ENCODE measurements at places on chromosomes 7 and 10.

- DNase-seq = no peak
These were observed 9.1 kb downstream of the COL13A1 start for GRCh38 chr10:69810675-69811397.

DNA sequence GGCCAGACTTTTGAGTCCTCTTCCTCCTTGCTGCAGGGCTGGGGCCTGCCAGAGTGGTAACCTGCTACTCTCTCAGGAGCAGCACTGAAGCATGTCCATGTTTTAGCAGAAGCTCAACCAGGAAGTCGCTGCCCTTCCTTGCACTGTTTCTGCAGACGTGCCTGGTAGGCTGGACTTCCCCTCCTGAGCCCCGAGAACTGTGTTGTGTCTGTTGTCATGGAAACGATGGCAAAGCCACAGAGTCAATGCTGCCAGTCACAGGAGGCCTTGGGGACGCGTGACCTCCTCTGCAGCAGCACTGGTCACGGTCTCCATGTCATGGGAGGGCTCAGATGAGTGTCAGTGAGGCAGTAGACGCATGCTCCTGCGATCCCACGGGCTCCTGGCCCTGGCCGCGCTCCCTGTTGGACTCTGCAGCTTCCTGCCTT, 145.5 kb downstream of the FANK1 start:
- DNase-seq = no peak

DNA sequence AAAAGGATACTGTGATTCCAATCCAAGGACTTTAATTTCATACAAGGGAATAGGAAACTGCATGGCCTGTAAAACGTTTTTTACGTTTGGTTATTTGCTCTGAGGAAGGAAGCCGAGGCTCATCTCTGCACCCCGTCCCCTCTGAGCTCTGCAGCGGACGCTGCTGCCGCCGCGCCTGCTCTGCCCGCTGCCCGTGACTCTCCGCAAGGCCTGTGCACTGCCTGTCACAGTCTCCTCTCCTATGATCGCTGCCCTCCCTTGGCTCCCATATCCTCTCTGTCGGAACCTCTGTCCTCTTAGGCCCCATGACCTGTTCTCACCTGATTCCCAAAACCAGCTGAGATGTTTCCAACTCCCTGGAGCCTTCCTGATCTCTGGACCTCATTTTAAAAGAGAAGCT, 320.3 kb upstream of the ZNF32 start:
- no peak for DNase-seq

- DNase-seq = no peak
These were observed 40.6 kb downstream of the TMEM60 start for GRCh38 chr7:77757589-77757988.

GRCh38 chr10:116197946-116198675, 74.9 kb downstream of the GFRA1 start:
- no peak for DNase-seq

- DNase-seq = no peak
These were observed 119.9 kb upstream of the RHOBTB1 start for GRCh38 chr10:61063901-61064300.

DNA sequence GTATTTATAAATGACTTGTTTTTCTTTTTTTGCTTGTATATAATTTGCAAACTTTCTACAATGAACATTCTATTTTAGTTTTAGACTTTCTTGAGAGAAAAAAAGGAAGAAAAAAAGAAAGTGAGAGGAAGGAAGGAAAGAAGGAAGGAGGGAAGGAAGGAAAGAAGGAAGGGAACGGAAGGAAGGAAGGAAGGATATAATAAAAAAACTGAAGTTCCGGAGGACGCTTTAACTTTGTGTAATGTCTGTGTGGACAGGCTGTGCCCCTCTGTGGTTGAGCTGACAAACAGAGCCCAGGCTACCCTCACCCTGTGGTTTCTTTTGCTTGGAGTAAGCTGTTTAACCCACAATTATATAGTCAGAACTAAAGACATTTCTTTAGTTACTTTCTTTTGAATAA, 108.7 kb downstream of the SEMA3D start:
- DNase-seq = no peak

DNA sequence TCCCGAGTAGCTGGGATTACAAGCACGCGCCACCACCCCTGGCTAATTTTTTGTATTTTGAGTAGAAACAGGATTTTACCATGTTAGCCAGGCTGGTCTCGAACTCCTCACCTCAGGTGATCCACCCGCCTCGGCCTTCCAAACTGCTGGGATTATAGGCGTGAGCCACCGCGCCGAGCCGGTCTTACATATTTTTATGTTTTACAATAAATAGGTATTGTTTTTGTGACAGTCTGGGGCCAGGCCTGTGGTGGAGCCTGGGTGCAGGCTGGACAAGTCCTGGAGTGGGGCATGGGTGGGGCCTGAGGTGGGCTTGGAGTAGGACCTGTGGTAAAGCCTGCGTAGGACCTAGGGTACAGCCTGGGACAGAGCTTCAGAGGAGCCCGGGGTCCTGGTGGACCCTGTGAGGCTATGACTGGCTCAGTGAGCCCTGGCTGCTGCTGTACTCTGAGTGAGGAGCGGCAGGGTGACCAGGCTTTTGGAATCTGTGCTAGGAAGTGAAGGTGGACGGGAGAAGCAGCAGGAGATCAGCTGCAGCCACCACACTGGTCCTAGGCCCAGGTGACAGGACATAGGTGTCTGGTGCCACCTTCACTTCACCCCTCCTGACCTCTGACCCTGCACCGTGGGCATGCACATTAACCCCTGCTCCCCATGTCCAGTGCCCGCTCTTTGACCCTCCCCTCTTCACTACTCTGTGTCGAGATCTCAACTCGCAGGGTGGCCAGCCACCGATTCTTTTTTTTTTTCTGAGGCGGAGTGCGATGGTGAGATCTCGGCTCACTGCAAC, 9.6 kb upstream of the ZMIZ2 start:
- no peak for DNase-seq

- DNase-seq = no peak
These were observed 10.3 kb upstream of the LRRC27 start for GRCh38 chr10:132321726-132322125.

DNA sequence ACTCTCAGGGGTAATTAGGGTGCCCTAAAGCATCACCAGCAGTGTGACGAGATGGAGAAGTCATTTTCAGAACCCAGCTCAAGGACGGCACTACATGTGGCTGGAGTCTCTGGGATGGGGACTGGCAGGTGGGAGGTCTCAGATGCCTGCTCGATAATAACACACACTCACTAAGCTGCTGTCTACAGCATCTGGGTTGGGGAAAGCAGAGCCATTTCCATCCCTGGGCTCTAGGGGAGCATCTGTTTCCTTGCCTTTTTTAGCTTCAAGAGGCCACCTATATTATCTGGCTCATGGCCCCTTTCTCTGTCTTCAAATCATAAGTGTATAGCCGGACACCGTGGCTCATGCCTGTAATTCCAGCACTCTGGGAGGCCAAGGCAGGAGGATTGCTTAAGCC, 79.6 kb downstream of the SH3PXD2A start:
- DNase-seq = no peak

DNA sequence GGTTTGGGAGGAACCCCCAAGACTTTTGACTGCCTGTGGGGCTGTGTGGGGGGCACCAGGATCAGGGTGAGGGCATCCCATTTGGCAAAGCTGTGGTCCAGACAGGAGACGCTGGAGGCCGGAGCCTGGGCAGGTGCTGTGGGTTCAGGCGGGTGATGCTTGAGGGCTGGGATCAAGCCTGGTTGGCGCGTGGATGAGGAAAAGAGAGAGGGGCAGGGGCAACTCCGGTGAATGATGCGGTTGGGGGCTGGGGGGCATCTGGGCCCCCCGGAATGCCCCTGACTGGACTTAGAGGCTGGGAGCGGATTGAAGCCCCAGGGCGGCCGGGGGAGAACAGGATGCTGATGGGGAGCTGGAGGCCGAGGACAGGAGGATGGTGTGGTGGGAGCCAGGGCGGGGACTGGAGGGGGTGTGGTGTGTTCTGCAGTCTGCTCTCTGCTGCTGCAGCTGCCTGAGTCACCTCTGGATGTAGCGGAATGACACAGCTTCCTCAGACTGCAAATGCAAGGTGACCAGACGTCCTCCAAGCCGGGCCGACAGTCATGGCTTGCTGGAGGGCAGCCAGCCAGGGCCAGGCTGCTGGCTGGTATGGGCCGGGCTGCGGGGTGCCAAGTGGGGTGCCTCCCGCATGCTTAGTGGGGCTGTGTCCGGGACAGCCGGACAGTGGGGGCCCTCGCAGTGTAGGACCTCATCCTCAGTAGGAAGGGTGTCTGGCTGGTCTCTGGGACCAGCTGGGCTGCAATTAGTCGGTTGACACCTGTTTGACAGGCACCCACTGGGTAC, 3.2 kb downstream of the MAFK start:
- peak; percentile 75 for DNase-seq

DNA sequence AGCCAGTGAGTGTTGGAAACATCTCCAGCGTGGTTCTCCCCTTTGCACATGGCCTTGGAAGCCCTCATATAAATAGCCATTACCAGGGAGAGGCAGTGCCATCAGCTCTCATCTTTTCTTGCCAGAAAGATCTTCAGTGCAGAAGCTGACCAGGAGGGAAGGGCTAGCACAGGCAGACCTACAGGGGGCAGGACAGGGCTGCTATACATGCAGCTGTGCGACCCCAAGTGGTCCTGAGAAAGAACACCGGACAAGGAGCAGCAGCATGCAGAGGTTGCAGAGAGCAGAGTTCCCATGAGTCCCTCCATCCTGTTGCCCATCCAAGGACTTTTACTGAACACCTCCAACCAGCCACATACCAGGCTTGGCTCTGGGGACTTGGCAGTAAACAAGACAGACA, 17.1 kb downstream of the GRID1 start:
- DNase-seq = no peak

- no peak for DNase-seq
These were observed 129.8 kb downstream of the KCND2 start for GRCh38 chr7:120402801-120403200.

- no peak for DNase-seq
These were observed 4.8 kb downstream of the ELOVL3 start for GRCh38 chr10:102230861-102231356.

DNA sequence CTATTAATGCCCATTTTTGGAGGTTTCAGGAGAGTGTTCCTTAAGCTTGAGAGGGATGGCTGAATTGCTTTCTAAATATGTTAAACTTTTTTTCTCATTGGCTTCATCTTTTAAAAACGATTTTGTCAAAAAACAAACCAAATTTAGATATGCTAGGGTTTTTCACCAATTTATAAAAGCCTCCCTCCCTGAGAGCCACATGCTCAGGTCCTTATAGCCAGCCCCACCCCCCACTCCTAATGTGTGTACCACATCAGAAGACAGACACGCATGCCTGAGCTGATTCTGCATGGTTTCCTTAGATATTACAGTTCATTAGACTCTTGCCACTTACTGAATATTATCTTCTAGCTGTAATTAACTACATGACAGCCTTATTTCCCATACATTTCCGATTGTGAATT, 2.0 kb downstream of the CUL1 start:
- peak; percentile 18 for DNase-seq

- no peak for DNase-seq
These were observed 94.2 kb upstream of the LAMB4 start for GRCh38 chr7:108224387-108224786.

DNA sequence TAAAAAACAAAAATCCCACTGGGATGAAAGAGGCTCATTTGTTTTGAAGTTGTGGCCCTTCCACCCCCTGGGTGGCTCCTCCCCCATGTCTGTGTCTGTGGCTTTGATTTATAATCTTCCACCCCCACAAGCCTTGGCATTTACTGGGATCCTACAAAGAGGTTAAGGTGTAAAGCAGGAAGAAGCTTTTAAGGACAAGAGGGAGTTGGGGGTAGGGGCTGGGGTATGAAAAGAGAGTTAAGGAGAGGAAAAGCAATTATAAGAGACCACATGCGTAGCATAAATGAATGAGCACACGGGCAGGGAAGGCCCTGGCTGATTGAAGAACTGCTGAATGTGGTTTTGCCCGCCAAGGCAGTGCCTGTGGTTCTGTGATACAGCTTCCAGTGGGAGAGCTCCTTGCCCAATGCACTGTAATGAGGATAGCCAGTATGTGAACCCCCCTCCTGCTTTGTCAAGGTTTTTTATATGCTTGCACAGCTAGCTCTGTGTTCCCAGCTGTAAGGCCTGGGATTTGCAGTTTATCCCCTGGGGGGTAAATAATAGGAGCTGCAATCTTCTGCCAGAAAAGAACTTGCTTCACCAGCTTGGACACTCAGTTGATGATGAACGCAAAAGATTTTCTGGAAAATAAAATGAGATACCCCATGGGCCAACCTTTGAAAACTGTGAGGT, 34.7 kb upstream of the KMT2E start:
- no peak for DNase-seq

- DNase-seq = no peak
These were observed 13.4 kb downstream of the IMPDH1 start for GRCh38 chr7:128396357-128396756.

GRCh38 chr7:44536090-44536489, 5.0 kb downstream of the NPC1L1 start:
- DNase-seq = no peak

DNA sequence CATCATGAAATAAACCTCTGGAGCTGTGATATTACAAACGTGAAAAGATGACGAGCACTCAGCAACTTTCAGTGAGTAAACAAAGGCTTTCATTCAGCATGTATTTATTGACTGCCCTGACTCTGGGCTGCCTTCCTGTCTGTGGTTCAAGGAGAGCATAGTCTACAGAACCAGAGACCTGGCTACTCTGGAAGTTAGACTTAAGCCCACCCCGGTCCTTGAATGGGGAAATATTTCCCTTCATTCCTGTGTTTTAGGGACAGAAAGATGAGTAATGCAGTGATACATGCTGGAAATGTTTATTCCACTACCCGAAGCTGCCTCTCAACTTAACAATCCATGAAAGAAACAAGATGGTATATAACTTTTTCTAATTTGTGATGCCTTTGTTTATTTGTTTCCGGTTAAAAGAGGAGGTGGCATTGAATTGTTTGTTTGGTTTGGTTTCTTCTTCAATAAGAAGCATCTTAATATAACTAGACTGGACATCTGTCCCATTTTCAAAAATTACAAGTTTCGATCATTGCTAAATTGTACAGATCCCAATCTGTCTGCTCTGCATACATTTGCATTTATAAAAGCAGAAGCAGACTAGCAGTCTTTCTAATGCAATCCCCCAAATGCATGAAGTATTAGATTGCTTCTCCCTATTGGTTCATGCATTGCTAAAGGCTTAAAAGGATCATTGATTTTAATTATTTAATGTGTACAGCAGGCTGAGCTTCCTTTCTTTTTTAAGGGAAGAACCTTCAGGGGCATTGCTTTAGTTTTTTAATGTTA, 57.7 kb downstream of the TRUB1 start:
- no peak for DNase-seq

DNA sequence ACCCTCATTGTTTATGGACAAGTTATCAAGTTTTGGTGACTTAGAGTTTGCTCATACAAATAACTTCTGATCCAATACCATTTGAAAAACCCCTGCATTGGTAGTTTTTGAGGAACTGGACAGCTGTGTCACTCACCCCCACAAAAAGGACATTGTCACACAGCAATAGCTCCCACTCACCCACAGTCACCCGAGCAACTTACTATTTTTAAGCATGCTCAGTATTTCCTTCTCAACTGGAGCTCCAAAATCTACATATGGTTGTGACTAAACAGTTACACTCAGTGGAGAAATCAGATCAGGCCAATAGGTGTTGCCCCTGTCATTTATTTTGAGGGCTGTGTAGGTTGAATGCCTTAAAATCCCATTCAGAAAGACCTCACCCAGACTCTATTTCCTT, 165.2 kb upstream of the AUTS2 start:
- no peak for DNase-seq
